RPMI7951 (cell line): ENCODE measurements at places on chromosomes 7 and 10. TPM values are rescaled to one million over a fixed set of nuclear protein-coding genes. Genes with fewer than 3 reads are reported as not detected.
A peak's percentile ranks its signal among the peaks of the same experiment; 100 is the strongest.

GRCh38 chr7:27442455-27442854 lies 199.9 kb downstream of the EVX1 start:
- peak; percentile 88 for DNase-seq

DNA sequence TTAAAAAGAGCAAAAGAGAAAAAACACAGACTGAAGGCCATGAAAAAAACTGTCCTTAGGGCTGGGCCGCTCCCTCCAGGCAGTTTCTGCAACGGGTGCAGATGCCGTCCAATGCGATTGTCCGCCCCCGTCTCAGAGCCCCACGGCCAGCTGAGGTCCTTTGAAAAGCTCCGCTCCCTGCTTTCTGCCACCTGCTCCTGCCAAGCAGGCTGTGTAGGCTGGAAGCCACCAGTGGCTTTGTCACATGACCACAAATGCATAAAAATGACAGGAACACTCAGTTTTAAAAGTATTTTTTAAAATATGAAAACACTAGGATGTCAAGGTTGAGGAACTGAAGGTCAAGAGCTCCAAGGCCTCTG lies 71.7 kb downstream of the AMZ1 start:
- no peak for DNase-seq

DNA sequence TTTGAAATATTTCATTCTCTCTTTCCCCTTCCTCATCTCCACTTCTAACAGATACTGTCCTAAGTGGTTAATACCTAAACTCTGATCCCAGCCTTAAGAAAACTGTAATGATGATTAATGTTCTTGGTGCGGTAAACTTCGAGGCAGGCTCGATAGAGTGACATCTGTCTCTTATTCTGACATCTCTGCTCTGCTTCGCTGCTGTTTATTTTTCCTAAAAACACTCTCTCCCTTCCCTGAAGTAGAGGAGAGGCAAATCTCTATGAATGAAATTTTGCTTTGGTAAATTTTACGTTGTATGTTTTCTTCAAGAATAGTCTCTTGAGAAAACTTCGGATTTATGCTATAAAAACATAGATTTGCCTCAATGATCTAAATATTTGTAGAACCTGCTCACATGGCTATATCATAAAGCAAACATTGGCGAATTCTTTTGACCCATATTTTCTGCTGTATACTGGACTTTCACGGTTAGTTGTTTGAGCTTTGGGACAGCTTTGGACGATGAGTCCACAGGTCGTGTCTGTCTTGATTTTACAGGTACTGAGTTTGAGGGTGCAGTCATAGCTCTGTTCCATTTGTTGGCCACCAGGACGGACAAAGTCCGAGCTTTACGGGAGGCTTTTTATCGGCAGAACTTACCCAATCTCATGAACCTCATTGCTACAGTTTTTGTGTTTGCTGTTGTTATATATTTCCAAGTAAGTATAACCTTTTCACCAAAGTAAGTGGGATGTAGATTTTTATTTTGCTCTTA lies 27.1 kb downstream of the SEC61A2 start:
- DNase-seq = no peak

GRCh38 chr7:69685293-69685631 lies 87.0 kb downstream of the AUTS2 start:
- no peak for DNase-seq

GRCh38 chr7:108421720-108422331 lies 34.4 kb downstream of the NRCAM start:
- no peak for DNase-seq

DNA sequence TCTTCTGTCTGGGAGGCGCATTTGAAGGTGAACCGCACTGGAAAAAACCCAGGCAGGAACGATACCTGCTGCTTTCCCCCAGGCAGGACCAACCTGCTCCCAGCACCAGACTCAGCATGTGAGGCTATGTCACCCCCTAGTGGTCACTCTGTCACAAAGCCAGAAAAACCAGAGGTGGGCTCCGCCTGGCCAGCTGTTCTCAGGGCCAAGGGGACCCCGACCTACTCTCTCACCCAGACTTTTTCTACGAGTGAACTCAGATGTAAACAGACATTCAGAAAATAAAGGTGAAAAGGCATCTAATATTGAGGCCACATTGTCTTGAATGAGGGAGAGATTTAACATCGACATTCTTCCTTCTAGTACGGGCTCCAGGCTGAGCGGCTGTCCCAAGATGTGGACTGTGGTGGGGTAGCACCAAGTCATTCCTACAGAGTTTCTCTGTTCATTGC lies 117.3 kb downstream of the PRKAG2 start:
- DNase-seq = peak; percentile 54

- DNase-seq = peak; percentile 90
These were observed 356 bp upstream of the NDUFB2 start for GRCh38 chr7:140696024-140696679.

GRCh38 chr10:6203331-6204062 lies 765 bp downstream of the PFKFB3 start:
- DNase-seq = peak; percentile 75

DNA sequence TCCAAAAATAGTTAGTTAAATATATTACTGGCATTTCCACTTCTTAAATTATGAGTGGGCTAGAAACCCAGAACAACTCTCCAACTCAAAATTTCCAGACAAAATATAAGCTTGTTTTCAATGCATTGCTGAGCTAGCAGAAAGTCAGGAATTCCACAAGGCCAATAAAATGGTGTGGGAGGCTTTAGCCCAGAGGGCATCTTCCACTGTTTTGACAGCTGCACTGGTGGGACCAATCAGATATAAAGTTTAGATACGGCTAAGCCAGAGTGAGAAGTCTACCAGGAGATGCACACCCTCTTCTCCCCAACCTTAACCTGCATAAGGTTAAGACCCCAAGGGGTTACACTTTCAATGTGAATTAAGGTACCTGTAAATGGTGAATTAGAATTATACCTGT lies 76.6 kb downstream of the AMPH start:
- peak; percentile 47 for DNase-seq

- DNase-seq = no peak
These were observed 73.9 kb downstream of the IGF2BP3 start for GRCh38 chr7:23396222-23397015.

DNA sequence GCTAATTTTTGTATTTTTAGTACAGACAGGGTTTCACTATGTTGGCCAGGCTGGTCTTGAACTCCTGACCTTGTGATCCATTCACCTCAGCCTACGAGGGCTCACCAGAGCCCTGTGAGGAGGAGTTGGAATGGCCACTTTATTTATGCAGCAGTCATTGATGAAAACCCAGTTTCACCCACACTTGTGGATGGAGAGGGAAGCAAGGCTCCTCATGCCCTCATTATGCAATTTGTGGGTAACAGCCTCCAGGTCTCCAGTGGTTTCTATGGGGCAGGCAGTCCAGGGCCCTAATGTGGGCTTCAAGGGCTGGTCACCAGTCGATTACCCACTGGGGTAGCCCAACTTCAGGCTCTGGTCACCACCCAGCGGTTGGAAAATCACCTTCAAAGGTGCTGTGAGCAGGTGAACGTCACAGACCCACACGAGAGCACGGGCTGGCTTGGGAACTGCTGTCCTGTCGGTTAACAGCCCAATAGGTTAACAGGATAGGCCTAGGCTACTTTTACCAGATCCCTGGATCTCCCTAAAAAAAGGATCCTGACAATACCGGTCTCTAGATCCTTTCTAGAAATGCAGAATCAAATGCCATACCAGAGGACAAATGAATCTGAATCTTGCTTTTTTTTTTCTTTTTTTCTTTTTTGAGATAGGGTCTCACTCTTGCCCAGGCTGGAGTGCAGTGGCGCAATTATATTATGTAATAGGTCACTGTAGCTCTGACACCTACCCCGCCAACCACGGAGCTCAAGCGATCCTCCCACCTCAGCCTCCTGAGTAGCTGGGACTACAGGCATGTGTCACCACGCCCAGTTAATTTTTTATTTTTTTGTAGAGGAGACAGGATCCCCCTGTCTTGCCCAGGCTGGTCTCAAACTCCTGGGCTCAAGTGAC lies 97.8 kb downstream of the SLC37A3 start:
- no peak for DNase-seq

- no peak for DNase-seq
These were observed 534.2 kb upstream of the C7orf33 start for GRCh38 chr7:148056406-148056805.

DNA sequence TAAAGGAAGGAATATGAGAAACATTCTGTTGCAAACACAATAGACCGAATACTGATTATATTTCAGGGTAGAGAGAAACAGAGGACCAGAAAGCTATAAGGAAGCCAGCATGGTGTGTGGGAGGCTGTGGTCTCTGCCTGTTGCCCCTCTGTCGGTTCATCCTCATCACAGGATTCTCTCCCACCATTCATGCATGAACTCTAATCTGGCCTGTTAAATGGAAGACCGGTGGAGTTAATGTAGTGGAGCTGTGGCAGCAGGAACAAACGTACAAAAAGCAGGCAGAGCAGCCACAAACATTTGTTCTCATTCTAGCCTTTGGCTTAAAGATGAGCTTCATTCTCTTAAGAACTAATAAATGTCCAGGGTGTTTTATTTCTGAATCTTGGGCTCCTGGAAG lies 902.4 kb downstream of the LRMDA start:
- no peak for DNase-seq

- DNase-seq = no peak
These were observed 106.8 kb upstream of the FAM133B start for GRCh38 chr7:92697012-92697411.

- DNase-seq = no peak
These were observed 229.7 kb upstream of the ETV1 start for GRCh38 chr7:14219125-14219524.

- no peak for DNase-seq
These were observed 419.4 kb upstream of the CELF2 start for GRCh38 chr10:10598297-10598696.

- no peak for DNase-seq
These were observed 13.1 kb upstream of the NKX2-3 start for GRCh38 chr10:99519690-99520039.

DNA sequence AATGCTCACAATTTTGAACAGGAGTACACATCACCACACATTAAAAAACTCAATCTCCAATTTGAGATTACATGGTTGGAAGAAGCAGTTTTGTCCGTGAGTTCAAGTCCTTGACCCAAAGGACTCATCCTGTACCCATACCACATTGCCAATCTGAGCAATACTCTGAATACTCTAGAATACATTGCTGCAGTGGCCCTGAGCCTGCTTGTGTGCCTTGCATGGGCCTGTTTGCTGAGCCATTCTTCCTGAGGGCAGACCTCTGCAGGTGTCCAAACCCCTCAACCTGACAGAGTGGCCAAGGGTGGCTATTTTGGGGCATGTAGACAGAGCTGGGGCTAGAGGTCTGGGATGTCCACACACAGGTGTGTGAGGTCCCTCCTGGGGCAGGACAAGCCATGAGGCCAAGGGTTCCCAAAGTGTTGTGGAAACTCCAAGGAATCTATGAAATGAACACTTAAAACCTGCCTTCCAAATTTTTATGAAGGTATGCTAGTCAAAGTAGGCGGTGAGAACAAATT lies 15.5 kb downstream of the AGMO start:
- no peak for DNase-seq

DNA sequence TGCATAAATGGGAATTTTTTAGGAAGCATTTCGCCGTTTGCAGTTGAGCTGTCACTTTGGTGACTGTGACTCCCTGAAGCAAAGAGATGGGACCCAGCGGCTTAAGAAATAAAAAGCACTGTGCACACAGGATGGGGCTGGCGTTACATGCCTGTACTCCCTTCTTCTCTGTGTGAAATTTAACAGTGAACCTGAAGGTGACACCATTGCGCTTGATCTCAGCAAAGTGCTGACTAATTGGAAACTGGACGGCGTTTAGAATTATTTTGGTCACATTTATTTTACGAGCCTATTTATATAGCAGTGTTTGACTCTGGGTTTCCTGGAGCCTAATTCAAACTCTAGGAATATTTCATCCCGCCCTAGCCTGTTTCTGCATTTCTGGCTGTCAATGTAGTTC lies 146.2 kb downstream of the PAXIP1 start:
- DNase-seq = no peak

DNA sequence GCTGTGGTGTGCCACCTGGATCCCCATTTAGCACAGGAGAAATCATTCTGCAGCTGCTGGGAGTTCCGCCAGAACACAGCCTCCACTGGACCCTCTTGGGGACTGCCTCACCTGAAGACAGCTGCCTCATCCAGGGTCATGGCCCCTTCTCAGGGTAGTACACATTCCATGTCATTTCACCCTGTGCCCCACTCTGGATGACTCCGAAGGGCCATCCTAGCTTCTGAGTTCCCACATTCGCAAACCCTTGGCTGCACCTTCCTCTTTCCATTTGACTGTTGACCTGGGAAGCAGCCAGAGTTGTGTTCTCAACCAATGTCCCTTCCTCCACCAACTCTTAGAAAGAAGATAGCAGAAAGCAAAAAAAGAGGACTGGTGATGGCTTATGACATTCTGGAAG lies 125.6 kb upstream of the TBX20 start:
- no peak for DNase-seq

DNA sequence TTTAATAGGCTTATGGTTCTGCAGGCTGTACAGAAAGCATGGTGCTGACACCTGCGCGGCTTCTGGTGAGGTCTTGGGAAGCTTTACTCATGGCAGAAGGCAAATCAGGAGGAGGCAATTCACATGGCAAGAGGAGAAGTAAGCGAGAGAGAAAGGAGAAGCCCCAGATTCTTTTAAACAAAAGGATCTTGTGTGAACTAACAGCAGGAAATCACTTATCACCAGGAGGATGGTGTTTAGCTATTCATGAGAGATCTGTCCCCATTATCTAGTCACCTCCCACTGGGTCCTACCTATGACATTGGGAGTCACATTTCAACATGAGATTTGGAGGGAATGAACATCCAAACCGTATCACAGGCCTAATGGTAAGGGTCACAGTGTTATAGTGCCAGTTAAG lies 678.0 kb upstream of the KCND2 start:
- no peak for DNase-seq

DNA sequence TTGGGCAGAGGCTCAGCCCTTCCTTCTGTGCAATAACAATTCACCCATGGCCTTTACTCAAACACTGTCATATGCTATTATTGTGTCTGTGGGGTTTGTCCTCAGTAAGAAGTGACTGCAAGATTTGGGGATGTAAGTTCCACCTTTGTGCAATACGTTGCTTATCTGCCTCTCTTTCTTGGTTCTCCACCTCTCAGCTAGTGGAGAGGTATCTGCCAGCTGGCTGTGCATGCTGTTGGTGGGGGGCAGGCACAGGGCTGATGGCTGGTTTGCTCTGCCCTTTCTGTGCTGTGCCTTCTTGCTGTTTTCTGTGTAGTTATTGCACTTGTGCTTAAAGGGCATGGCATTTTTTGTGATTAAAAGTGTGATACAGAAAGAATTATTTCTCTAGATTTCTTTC lies 36.2 kb downstream of the CNNM1 start:
- DNase-seq = no peak

CHST15 gene
- total RNA-seq = 26.2 and 36.4 TPM in 2 replicates

WNT8B gene
- not detected in 2 replicates for total RNA-seq

COL17A1 gene
- total RNA-seq = 2.0 and 2.6 TPM in 2 replicates

ELFN1 gene
- 0.39 and 0.48 TPM in 2 replicates for total RNA-seq

MMP21 gene
- total RNA-seq = not detected in 2 replicates

VSTM4 gene
- under 0.01 and 0.12 TPM in 2 replicates for total RNA-seq

TDRD1 gene
- not detected in 2 replicates for total RNA-seq

LIPJ gene
- total RNA-seq = under 0.01 and 0.12 TPM in 2 replicates

TRIM50 gene
- total RNA-seq = not detected in 2 replicates

FRAT1 gene
- total RNA-seq = 0.60 and 1.7 TPM in 2 replicates

ERVW-1 gene
- total RNA-seq = not detected in 2 replicates

LBX1 gene
- total RNA-seq = not detected in 2 replicates

DOCK1 gene
- total RNA-seq = 15.7 and 17.4 TPM in 2 replicates
